GM12864 (cell line): ENCODE measurements at places on chromosomes 4 and X.

GRCh38 chr4:142079959-142080358 is 443.6 kb downstream of the IL15 start:
- DNase-seq: no peak

GRCh38 chrX:73765776-73766430 is 202.9 kb downstream of the CHIC1 start:
- no peak for DNase-seq

- DNase-seq: no peak
Measured at GRCh38 chr4:100982345-100982744, 365.0 kb downstream of the PPP3CA start.

DNA sequence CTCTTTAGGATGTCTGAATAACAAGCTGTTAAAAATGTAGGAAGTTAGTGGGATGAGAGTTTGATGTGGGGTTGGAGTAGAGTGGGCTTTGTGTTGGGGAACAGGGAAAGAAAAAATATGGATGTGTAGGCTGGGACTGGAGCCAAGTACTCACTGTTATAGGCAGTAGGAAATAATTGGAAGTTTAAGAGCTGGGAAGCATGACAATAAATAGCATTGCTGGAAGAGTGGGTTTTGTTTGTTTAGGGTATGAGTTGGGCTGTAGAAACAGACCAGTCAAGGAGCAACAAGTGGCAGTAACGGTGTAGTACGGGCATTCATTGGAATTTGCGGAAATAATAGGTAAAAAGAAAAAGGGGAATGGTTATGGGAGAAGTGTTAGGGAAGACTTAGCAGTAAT is 81.6 kb downstream of the KDM6A start:
- no peak for DNase-seq

GRCh38 chrX:44958480-44958879 is 85.5 kb downstream of the KDM6A start:
- DNase-seq: no peak
